NCI-H1694 (cell line): ENCODE measurements at places on chromosomes 2 and 18.
A peak's percentile ranks its signal among the peaks of the same experiment; 100 is the strongest.

DNA sequence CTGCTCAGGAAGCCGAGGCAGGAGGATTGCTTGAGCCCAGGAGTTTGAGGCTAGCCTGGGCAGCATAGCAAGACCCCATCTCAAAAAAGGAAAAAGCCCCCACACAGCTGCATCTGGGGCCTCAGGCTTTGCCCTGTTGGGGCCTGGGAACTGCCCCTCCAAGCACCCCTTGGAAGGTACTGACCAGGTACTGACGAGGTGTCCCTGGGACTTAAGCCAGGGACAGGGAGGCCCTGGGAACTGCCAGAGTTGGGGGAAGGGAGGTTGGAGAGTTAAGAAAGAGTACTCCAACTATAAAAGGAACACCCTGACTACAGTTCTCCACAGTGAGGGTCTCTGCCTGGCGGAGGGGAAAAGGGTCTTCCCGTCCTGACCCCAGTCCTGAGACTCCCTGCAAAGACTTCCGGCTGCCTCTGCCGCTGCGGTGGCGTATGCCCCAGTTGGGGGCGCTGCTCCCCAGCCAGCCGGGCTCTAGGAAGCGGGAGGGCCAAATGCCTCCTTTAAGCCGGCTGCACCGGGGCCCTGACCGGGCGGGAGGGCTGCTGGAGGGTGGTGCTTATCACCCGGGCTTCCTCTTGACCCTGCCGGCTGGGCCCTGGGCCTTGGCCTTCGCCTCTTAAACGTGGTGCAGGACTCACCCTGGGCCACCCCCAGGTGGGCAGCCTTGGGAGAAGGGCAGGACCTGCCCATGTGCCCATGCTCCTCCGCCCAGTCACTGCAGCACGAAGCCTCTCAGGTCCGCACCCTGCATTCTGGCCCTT, 12.8 kb downstream of the SLC30A3 start:
- DNase-seq, result peak; percentile 65

- DNase-seq, result no peak
Observed at GRCh38 chr2:75632091-75632701, 14.4 kb upstream of the MRPL19 start.

- no peak for DNase-seq
Observed at GRCh38 chr2:147425437-147426029, 419.3 kb upstream of the ACVR2A start.

- peak; percentile 14 for DNase-seq
Observed at GRCh38 chr2:86274918-86275275, 62.5 kb downstream of the REEP1 start.
